Mesenteric fat pad (tissue), 1 donor: ENCODE measurements at places on chromosomes 6 and 20.

DNA sequence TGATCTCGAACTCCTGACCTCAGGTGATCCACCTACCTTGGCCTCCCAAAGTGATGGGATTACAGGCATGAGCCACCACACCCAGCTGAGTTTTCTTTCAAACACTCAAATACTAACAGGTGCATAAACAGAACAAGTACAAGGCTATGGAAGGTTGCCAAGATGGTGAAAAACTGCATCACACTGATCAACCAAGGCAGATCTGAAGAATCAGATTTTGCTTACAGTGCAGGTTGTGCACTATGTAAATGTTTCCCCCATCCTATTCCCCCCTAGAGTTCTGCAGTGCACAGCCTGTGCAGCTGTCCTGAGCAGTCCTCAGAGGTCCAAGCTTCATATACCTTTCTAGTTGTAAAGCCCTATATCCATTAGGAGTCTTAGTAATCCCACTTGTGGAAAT is 73.0 kb downstream of the GFRA4 start:
- DNase-seq = no peak

- DNase-seq = no peak
Measured at GRCh38 chr20:36197271-36197670, 39.0 kb upstream of the AAR2 start.

- no peak for DNase-seq
Measured at GRCh38 chr20:40637176-40637575, 51.9 kb downstream of the MAFB start.

- DNase-seq = peak; percentile 12
Measured at GRCh38 chr6:44608175-44608574, 220.7 kb downstream of the CDC5L start.

DNA sequence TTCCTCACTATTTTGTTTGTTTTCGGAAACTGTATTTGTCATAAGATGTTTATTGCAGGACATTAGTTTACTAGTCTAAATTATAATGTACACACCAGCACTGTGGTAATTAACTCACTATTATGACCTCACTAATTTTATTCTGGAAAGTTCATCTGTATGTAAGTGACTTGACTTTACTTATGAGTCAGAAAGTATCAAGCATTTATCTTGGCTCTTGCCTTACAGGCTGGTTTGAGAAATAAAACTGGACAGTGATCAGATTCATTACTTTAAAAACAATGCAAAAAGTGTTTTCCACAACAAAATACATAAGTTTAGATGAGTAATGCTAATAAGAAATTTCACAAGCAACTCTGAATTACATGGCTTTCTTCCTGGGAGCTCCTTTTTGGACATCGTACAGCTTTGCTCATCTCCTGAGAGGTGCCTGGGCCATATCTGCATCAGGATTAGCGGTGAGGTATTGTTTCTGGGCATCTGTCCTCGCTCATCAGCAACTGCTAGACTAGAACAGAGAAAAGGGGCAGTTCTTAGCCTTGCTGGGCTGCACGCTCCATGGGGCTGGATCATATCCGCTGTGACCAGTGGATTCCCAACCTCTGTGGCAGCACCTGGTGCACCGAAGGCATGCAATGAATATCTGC is 179.8 kb downstream of the SOD2 start:
- DNase-seq = no peak

- no peak for DNase-seq
Measured at GRCh38 chr6:36927691-36928546, 26.6 kb upstream of the PI16 start.

GRCh38 chr6:8325743-8326142 is 109.6 kb downstream of the SLC35B3 start:
- DNase-seq = no peak

DNA sequence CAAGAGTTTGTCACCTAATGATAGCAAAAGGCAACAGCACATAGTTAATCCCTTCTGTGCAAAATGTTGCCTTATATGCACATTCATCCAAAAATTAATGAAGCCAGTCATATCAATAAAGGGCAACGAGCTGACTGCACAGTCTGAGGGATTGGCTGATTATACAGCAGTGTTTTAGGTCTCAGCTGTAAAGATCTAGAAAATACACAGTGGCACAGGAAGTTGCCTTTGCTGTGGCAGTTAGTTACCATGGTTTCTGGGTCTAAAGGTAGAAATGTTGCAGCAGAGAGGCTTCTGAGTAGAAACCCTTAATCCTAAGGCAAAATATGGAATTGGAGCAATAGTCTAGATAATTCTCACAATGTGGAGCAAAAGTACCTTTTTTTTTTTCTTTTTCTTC is 89.7 kb downstream of the SMPDL3A start:
- DNase-seq = no peak

DNA sequence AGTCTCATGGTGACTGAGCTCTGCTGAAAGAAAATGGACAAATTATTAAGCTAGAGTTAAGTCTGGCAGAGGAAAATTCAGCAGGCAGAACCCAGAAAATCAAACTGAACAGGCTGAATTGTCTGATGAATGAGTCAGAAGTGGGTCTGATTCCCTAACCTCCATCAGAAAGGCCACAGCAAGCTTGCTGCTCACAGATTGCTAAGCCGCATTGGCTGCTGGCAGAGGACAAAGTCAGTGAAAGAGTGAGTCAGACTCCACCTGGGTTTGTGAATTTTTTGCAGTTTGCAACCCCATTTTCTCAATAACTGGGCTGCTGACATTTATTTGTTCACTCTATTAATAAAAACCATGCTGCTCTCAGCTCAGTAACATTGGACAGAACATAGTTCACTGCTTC is 191.3 kb downstream of the EPM2A start:
- no peak for DNase-seq

- no peak for DNase-seq
Measured at GRCh38 chr20:20752712-20753111, 40.3 kb upstream of the RALGAPA2 start.

DNA sequence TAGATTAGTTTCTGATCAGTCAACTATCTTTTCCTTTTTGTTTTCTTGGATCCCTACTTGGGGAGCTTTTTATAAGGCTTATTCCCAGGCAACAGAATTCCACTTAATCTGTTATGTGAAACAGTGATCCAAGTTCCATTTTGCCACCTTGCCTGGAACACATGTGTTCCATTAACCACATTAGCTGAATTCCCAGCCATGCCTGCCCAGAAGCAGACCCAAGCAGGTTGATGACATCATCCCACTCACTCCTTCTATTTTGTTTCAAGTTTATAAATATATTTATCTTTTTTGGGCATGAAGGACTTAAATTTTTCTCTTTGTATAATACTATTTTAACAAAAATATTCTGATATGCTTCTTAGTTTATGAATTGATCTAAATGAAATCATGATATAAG is 587.4 kb downstream of the GRIK2 start:
- no peak for DNase-seq

- DNase-seq = no peak
Measured at GRCh38 chr6:157144859-157145568, 178.3 kb downstream of the TMEM242 start.

GRCh38 chr6:109029313-109029712 is 65.3 kb downstream of the SESN1 start:
- DNase-seq = no peak

DNA sequence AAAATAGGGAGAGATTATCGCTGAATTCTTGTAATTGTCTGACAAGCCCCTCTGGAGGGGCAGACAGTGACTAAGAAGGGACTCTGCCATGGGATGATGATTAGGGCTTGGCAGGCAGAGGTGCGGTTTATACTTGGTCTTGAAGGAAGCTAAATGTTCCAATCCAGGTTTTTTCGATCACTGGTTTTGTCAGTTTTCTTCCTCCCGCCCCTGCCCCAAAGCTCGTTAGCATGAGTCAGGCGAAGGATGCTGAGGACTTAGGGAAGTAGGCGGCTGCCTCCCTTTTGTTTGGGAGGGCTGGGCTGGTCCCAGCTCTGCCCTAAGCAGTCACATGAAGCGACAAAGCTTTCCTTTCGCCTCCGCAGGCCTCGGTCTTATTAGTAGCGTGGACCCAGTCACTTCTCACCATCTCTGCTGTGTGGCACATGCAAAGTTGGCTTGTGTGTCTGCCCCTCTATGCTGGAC is 314.2 kb downstream of the CDC5L start:
- DNase-seq = no peak

- no peak for DNase-seq
Measured at GRCh38 chr6:136644597-136644952, 94.4 kb upstream of the MAP7 start.

- no peak for DNase-seq
Measured at GRCh38 chr6:6973721-6974120, 134.0 kb upstream of the RREB1 start.

GRCh38 chr6:91240878-91241603 is 654.2 kb upstream of the MAP3K7 start:
- no peak for DNase-seq

GRCh38 chr20:17849138-17849900 is 119.3 kb downstream of the SNX5 start:
- DNase-seq = no peak

DNA sequence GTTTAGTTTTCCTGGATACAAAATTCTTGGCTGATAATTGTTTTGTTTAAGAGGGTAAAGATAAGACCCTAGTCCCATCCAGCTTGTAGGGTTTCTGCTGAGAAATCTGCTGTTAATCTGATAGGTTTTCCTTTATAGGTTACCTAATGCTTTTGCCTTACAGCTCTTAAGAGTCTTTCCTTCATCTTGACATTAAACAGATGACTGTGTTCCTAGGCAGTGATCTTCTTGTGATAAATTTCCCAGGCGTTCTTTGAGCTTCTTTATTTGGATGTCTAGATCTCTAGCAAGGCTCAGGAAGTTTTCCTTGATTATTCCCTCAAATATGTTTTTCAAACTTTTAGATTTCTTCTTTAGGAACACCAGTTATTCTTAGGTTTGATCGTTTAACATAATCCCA is 134.0 kb downstream of the MAP3K4 start:
- no peak for DNase-seq

DNA sequence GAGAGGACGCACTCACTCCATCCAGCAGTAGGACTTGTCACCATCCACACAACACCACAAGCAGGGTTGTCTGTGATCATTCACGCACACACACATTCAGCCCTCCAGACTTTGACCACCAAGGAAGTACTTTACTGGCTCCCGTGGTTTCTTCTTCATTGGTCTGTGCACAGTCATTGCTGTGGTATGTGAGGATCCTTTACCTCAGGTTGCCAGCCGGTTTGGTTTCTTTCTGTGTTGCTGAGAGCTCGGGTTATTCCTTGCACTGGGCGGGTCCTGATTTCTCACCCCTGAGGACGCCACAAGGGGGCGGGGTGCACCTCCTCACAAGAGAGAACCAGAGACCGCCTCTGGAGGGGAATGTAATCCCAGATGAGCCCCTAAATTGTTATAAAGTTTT is 11.2 kb downstream of the SLC35A1 start:
- no peak for DNase-seq

DNA sequence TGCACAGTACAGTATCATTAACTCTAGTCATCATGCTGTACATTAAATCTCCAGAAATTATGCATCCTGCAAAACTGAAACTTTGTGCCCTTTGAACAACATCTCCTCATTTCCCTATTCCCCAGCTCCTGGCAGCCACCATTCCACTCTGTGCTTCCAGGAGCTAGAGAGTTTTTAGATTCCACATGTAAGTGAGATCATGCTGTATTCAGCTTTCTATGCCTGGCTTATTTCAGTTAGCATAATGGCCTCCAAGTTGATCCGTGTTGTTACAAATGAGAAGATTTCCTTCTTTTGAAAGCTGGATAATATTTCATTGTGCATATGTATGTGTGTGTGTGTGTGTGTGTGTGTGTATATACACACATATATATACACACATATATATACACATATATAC is 86.9 kb upstream of the SLC24A3 start:
- DNase-seq = no peak

GRCh38 chr6:164928728-164929407 is 380.5 kb downstream of the C6orf118 start:
- DNase-seq = no peak

DNA sequence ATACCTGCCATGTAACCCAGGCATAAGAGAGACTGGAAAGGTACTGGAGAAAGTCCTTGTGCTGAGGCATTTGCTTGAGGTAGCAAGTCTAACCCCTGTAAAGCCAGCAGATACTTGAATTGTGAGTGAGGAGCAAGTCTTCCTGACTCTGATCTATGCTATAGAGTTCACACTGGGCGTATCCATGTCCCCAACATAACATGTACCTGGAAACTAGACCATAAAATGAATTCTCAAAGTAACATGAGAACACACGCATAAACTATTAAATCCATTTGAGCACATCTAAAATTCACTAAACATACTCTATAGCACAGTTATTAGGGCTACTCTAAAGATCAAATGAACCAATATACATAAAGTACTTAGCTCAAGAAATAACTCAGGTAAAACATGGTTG is 2.0 kb downstream of the NHSL1 start:
- no peak for DNase-seq

DNA sequence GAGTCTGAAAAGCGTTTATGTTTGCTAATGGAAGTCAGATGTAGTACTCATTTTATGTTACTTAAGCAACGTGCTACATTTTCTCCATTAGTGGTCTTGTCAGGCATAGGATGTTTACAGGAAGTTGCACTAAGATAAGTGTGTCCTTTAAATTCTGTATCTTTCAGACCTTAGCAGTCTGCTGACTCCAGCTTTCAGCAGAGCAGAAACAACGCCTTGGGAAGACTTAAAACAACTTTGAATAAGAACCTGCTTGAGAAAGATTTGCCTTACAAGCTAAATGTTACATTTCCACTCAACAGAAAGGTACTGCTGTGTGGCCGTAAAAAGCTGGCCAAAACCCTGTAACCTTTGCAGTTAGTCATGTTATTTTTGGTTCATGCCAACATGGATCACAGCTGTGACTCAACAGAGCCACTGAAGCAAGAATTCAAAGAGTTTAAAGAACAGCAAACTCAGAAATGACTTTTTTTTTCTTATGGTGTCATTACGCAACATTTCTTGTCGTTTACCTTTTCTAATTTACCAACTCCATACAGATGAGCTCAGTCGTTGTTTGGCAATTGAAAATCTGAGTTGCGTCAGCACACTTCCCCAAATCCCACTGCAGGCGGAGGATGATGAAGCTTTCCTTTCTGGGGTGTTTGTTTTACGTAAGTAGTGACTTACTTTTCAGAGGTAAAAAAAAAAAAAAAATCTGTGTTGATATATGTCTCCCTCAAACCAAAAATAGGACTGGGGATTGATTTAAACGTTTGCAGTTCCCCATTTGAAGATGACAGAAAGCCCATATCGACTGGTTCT is 27.9 kb upstream of the BMP6 start:
- no peak for DNase-seq

DNA sequence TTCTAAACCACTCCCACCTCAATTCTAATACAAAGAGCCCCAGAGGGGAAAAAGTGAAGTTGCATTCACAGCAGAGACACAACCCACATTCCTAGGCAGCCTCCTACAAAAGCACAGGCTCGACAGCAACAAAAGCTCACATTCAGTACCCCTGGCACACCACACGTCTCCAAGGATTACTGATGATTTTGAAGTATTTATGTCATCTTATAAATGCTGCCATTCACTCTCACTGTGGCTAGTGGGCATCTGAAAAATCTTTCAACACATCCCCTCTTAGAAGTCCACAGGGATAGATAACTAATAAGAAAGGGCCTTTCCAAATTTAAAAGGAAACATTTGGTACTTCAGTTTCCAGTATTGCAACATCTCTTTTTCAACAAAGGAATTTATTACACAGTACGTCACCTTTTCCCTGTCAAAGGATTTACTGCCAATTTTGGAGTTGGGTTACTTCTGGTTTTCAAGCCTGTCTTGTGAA is 146.7 kb downstream of the TASP1 start:
- no peak for DNase-seq
